Tracheal epithelial cell (primary cell): ENCODE measurements at places on chromosomes 5 and 9. TPM values are rescaled to one million over a fixed set of nuclear protein-coding genes. Genes with fewer than 3 reads are reported as not detected.

Gene GRAMD2B
- 23.4 and 45.3 TPM in 2 replicates for total RNA-seq

Gene SLC22A4
- total RNA-seq: under 0.01 and 2.9 TPM in 2 replicates

Gene SPATA31C1
- not detected in 2 replicates for total RNA-seq

Gene CORO2A
- 17.1 and 29.8 TPM in 2 replicates for total RNA-seq

Gene ISL1
- total RNA-seq: 0.96 and 1.9 TPM in 2 replicates

Gene KIF4B
- total RNA-seq: not detected in 2 replicates

Gene DNAH5
- total RNA-seq: 0.43 and 0.96 TPM in 2 replicates

Gene QRFP
- not detected in 2 replicates for total RNA-seq

Gene TTF1
- 7.7 and 10.4 TPM in 2 replicates for total RNA-seq

Gene PLGRKT
- 22.6 and 28.2 TPM in 2 replicates for total RNA-seq

Gene KCTD16
- total RNA-seq: under 0.01 and 0.24 TPM in 2 replicates

Gene MCC
- total RNA-seq: 62.4 and 71.2 TPM in 2 replicates

Gene GPR150
- 0.24 and 1.1 TPM in 2 replicates for total RNA-seq
